Activated naive CD4-positive, alpha-beta T cell treated with anti-CD3 and anti-CD28 coated beads, Interleukin-2, amount 50 U/mL, for 16 hours (primary cell): ENCODE measurements at places on chromosomes 7 and 10.

DNA sequence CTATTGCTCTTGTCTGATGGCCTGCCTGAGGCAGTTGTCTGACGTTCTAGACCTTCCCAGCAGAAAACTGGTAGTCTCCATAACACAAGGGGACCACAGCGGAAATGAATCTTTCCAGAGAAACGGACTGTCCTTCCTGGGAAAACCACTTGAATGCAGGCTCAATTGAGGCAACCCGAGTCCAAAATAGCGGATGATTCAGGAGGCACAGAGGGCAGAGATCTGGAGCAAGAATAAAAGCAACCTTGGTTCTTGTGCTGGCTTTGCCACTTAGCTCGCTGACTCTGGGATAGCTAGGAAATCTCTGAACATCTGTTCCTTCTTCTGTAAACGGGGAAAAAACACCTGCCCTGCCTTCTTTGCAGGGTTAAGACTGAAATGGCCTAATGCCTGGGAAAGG lies 178.8 kb downstream of the NEURL1 start:
- DNase-seq, result no peak

- DNase-seq, result no peak
Observed at GRCh38 chr10:122181876-122182275, 89.2 kb upstream of the BTBD16 start.

DNA sequence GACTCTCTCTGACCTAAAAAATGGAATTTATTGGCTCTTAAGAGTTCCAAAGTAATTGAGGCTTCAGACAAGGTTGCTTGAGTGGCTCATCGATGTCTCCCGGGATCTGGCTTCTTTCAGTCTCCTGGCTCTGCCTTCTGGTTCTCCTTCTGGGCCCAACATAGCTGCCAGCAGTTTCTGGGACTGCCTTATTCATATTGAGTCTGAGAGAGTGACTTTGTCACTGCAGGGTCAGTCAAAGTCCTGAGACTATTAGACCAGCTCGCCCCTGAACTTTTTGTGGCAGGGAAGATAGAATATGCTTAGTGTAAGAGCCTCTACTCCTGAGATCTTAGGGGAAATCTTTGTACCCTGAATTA lies 94.0 kb downstream of the MMRN2 start:
- no peak for DNase-seq

GRCh38 chr7:158406364-158406763 lies 181.3 kb downstream of the PTPRN2 start:
- no peak for DNase-seq

- DNase-seq, result no peak
Observed at GRCh38 chr7:29258951-29259350, 64.4 kb downstream of the CHN2 start.

DNA sequence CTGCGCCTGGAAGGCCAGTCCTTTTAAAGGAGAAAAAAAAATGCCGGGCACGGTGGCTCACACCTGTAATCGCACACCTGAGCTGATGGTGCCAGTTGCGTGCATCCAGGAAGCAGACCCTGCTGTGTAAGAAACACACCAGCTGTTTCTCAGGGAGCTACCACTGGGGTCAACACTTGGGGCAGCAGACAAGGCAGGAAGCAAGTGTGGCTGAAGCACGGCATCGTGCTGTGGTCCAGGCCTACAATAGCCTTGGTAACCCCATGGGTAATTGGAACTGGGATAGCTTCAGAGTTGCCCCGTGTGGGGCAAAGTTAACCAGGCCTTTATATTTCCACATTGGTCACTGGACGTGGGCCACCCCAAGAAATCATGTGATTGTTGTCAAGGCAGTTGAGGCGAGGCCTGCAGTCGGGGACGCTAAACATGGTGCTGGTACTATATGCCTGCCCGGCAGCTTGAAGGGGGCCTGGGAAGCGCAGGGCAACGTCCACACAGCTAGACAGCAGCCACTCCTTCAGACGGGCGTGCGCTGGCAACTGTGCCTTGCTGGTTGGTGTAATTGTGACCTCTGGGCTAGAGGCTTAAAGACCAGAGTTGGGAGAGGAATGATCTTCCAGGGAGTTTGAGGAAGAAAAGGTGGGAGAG lies 2.5 kb upstream of the TACR2 start:
- DNase-seq, result no peak

- no peak for DNase-seq
Observed at GRCh38 chr7:46695051-46695708, 774.1 kb upstream of the IGFBP3 start.
